ENCODE measurements at places on chromosomes 7 and 10.

- DNase-seq = no peak
- no peak overlapping the region for H3K27ac ChIP-seq
- no peak overlapping the region for H3K4me3 ChIP-seq
- H3K36me3 ChIP-seq = no peaks in the 10 kb centered on the region
- H3K4me1 ChIP-seq = no peaks in the 10 kb centered on the region
These were observed 45.0 kb upstream of the JAZF1 start for GRCh38 chr7:28225576-28225975.

- DNase-seq = no peak
- no peaks in the 10 kb centered on the region for H3K36me3 ChIP-seq
- no peaks in the 10 kb centered on the region for H3K4me1 ChIP-seq
- H3K27ac ChIP-seq = no peak overlapping the region
- peaks cover 3% of the 10 kb centered on the region for H3K27me3 ChIP-seq
These were observed 52.4 kb upstream of the EEPD1 start for GRCh38 chr7:36100634-36101033.

GRCh38 chr10:119893074-119893473 is 544 bp downstream of the SEC23IP start:
- DNase-seq = no peak
- peaks cover 16% of the 10 kb centered on the region for H3K27me3 ChIP-seq
- peak overlapping the region; percentile 26 for H3K27ac ChIP-seq

GRCh38 chr7:36005293-36005692 is 147.8 kb upstream of the EEPD1 start:
- H3K4me1 ChIP-seq = no peaks in the 10 kb centered on the region
- no peak overlapping the region for H3K4me3 ChIP-seq
- H3K27me3 ChIP-seq = peaks cover 8% of the 10 kb centered on the region

DNA sequence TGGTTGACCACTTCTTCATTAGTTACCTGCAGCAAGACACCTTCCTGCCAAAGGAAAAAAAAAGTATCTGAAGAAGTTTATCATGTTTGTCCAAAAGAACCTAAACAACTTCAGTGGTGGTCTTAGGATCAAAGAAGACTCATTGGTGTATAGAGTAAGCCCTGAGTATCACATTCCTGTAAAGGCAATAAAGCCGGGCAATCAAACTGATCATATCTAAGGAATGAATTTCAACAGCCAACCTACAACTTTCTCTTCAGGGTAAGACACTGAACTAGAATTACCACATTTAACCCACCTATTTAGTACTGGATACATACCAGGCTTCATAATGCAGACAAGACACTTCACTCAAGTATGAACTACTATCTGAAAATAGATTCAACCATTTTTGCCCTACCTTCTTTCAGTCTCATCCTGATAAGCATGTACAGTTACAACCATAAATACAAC is 10.1 kb downstream of the HNRNPA2B1 start:
- peaks cover 5% of the 10 kb centered on the region for H3K27me3 ChIP-seq
- no peak overlapping the region for H3K4me3 ChIP-seq
- H3K36me3 ChIP-seq = peaks cover 70% of the 10 kb centered on the region
- H3K27ac ChIP-seq = peak overlapping the region; percentile 86

DNA sequence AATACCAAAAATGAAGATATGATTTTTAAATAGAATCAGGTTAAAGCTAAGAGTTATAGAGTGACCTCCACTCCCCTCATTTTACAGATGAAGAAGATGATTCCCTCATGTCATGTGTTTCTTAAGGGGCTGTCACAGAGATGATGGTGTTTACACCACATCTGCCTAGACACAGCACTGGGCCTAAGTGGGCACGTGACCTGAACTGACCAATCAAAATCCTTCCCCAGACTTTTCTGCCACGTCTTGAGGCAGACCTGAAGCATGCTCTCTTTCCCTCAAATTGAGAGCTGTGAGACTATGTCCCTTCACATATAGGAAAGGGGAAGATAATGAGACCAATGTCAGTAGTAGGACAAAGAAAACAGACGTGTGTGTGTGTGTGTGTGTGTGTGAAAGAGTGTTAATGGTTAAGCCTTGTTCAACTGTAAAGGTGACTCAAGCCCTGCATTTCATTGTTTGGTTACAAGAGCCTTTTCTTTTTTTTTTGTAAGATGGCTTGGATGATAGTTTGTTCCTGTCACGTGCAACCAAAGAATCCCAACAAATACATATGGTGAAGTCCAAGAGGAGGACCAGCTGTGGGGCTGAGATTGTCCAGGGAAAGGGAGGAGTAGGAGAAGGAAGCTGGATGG is 172.8 kb upstream of the AOAH start:
- H3K27me3 ChIP-seq = peaks cover 2% of the 10 kb centered on the region
- no peaks in the 10 kb centered on the region for H3K36me3 ChIP-seq
- no peak overlapping the region for H3K27ac ChIP-seq
- H3K4me3 ChIP-seq = no peak overlapping the region
- peaks cover 14% of the 10 kb centered on the region for H3K4me1 ChIP-seq

DNA sequence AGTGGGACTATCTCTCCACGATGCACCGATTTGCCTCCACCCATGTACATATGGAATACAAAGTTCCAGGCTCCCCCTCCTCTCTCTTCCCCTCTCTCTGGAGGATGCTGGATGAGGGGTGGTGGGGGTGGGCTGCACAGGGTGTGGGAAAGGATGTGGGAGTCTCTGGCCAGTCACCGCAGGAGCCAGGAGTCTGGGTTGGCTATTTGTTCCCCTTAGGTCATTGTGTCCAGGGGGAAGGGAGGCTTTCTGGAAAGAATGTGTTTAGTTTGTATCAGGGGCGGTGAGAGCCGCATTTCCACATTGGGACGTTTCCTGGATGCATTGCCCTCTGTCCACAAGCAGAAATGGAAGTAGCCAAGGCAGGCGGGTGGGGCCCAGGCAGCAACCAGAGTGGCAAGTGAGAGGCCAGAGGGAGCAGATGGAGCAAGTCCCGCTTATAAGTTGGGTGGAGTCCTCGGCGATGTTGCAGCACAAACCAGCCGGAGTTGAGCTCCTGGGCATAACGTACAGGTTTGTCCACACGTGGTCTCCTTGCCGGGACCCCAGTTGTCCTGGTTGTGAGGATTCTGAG is 63.3 kb downstream of the ZNF777 start:
- H3K27me3 ChIP-seq = peaks cover 17% of the 10 kb centered on the region
- peak overlapping the region; percentile 78 for H3K27ac ChIP-seq
- H3K4me1 ChIP-seq = peaks cover 11% of the 10 kb centered on the region
- H3K36me3 ChIP-seq = no peaks in the 10 kb centered on the region
- DNase-seq = no peak

GRCh38 chr10:10600004-10600403 is 417.7 kb upstream of the CELF2 start:
- H3K27me3 ChIP-seq = peaks cover 5% of the 10 kb centered on the region
- no peak overlapping the region for H3K27ac ChIP-seq
- H3K4me1 ChIP-seq = no peaks in the 10 kb centered on the region
- no peaks in the 10 kb centered on the region for H3K36me3 ChIP-seq
- DNase-seq = no peak

DNA sequence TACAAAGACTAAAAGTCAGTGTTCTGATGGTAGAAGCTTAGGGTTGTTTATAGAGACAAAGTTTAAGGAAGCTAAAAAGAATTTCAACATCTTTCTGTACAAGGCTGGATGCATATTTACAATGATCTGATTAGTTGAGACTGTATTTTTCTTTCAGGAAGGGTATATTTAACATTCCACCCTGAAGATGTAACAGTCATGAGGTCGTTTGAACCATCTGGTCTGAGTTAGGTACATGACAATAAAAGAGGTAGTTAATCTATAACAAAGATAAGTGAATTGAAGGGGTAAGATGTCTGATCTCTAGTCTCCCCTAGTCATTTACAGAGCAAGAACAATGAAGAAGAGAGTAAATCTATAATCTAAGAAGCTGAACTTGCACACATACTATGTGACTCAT is 821.2 kb downstream of the CNTNAP2 start:
- no peak overlapping the region for H3K27ac ChIP-seq
- H3K4me3 ChIP-seq = no peak overlapping the region
- no peak for DNase-seq

- peaks cover 8% of the 10 kb centered on the region for H3K27me3 ChIP-seq
- no peak for DNase-seq
- no peak overlapping the region for H3K4me3 ChIP-seq
- peaks cover 47% of the 10 kb centered on the region for H3K4me1 ChIP-seq
These were observed 8.3 kb downstream of the NOD1 start for GRCh38 chr7:30470163-30470770.

- H3K4me3 ChIP-seq = peak overlapping the region; percentile 87
- H3K4me1 ChIP-seq = peaks cover 11% of the 10 kb centered on the region
- H3K27me3 ChIP-seq = peaks cover 31% of the 10 kb centered on the region
- H3K27ac ChIP-seq = no peak overlapping the region
- DNase-seq = peak; percentile 53
These were observed 44.9 kb downstream of the BAMBI start for GRCh38 chr10:28722065-28722803.

DNA sequence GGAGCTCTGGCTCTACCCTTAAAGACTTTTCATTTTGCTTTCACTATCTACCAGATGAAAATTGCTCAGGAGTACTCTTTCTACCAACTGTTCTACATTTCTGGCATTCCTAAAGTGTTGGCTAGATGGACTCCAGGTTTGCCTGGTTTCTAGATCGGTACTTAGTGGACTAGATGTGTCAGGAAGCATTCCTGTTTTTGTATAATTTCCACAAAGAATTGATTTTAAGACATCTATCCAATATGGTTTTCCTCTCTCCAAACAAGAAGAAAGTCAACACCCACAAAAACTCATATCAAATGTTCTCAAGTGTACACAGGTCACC is 157.7 kb downstream of the CHRM2 start:
- H3K4me3 ChIP-seq = no peak overlapping the region
- no peaks in the 10 kb centered on the region for H3K36me3 ChIP-seq
- no peaks in the 10 kb centered on the region for H3K27me3 ChIP-seq
- no peak for DNase-seq

DNA sequence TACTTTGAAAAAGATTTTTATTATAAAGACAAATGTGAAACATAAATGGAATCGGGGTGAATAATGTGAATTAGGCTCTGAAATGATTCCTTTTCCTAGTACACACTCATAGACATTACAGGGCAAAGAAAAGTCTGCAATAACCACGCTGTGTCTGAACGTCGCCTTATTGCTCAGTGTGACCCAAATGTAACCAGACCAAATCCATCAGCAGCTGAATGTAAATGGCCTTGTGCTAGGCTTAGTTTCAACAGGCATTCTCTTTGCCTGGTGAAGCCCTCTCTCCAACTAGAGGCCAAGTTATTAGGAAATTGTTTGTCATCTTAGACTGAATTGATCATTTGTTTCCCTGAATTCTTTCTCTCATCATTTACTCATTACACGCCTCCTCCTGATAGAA is 225.5 kb downstream of the CHCHD3 start:
- H3K27ac ChIP-seq = peak overlapping the region; percentile 21
- peaks cover 31% of the 10 kb centered on the region for H3K36me3 ChIP-seq
- H3K4me3 ChIP-seq = no peak overlapping the region
- no peak for DNase-seq
- peaks cover 15% of the 10 kb centered on the region for H3K4me1 ChIP-seq

- peaks cover 37% of the 10 kb centered on the region for H3K36me3 ChIP-seq
- H3K27me3 ChIP-seq = no peaks in the 10 kb centered on the region
- peak overlapping the region; percentile 84 for H3K27ac ChIP-seq
- no peak for DNase-seq
These were observed 64.8 kb upstream of the DNAJB6 start for GRCh38 chr7:157271991-157272324.

DNA sequence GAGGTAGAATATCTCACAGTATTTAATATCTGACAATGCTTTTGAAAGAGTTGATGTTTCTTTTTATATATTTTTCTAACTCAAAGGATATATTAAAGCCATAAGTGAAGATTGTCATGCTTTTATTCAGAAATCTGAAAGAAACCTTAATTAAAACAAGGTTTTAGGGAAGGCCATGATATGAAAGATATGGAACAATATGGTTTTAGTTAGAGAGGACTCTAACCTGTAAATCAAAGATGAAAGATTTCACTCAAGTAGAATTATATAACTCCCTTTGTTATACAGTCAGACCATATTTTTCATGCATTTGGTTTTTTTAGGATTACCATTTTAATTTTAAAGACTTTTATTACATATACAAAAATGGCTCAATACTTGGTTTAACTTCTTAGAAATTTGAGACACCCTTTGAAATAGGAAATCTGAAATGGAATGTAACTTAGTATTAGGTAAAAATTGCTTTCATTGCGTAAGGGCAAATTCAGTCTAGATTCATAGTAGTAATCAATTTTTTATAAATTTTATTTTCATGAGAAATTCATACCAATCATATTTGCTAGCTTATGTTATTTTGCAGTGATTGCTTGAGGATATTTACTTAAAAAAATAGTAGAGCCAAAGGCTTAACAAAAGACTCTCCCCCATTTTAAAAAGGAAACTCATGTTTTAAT is 119.8 kb downstream of the TWIST1 start:
- no peak overlapping the region for H3K27ac ChIP-seq
- DNase-seq = no peak
- H3K36me3 ChIP-seq = no peaks in the 10 kb centered on the region
- peaks cover 7% of the 10 kb centered on the region for H3K4me1 ChIP-seq
- peaks cover 3% of the 10 kb centered on the region for H3K27me3 ChIP-seq
- no peak overlapping the region for H3K4me3 ChIP-seq

DNA sequence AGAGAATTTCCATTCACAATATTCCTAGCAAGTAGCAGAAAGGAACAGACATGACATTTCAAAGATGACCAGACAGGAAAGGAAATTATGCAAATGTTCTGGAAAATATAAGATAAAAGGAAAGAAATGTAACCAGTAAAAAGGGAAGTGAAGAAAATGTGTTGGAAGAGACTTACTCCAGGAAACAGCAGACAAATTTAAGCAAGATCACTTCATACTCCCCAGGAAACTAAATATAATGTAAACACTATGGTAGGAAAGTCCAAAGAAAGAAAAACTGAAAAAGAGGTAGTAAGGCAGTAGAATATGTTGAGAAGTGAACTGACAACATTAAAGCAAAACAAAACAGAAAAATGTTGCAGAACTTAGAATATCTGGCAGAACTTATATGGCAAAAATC is 6.4 kb upstream of the ST8SIA6 start:
- H3K4me1 ChIP-seq = peaks cover 24% of the 10 kb centered on the region
- DNase-seq = no peak

DNA sequence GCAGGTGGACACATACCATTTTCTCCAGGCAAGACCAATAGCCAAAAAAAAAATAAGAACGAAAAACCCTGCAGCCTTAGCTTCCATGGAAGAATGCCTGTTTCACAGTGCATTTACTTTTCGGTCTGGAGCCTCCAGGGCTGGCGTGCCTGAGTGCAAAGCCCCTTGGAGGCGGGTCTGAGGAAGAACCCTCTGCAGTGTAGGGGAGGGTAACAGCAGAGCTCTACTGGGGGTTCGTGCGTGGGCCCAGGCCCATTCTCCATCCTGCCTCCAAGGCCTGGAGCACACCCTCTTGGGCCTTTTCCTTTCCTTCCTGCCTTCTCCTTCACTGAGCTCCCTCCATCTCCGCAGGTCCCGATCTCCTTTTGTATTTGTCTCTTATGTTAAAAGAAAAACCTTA is 172.3 kb upstream of the GLI3 start:
- no peak overlapping the region for H3K4me3 ChIP-seq
- no peak overlapping the region for H3K27ac ChIP-seq
- DNase-seq = no peak
